A549 (cell line): ENCODE measurements at places on chromosomes 2 and 18. TPM values are rescaled to one million over a fixed set of nuclear protein-coding genes. Genes with fewer than 3 reads are reported as not detected.

The CFAP221 gene
- polyA plus RNA-seq, result 0.16 to 0.30 TPM (median 0.24 TPM) in 3 replicates

- no peak for DNase-seq
Measured at GRCh38 chr2:159738509-159739390, 26.4 kb downstream of the MARCHF7 start.

GRCh38 chr2:128279009-128279408, 39.7 kb downstream of the HS6ST1 start:
- DNase-seq, result no peak

DNA sequence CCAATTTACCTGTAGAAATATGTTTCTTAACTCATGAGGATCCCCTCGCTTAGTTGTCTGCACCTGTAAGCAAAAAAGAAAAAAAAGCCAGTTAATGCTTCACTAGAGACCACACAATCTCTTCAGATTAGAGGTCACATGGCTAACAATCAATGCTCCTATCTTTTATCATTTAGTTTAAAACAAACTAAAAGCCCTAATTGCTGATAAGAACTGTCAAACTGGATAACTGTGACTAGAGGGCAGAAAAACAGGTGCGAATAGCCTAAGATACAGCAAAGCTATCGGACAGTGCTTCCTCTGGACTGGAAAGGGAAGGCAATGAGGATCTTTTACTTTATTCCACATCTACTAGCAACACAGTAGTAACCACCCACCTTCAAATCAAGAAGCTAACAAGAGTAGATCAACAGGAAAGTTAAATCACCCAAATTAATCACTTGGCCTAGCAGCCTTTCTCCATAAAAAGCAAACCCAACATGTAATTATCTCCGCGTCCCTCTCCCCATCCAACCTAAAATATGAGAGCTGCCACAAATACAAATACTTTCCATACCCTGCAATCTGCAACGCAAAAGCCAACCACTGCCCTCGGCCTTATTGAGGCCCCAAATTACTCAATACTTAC, 734 bp downstream of the SLC25A12 start:
- no peak for DNase-seq

DNA sequence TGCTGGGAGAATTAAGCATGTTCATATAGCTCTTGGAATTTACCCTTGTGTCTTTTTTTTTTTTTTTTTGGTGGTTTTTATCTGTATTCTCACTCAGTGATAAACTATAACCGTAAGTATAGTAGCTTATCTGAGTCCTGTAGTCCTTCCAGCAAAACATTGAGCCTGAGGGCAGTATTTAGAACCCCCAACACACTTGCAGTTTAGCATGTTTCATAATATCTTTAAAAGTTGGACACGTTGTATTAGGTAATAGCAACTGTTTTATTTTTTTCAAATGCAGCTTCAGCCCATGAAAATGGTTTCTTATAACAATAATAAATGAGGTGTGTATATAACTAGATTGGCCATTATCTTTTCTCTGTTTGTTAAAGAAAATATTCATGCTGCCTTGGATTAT, 603.5 kb upstream of the HS6ST1 start:
- no peak for DNase-seq

GRCh38 chr2:179850188-179850587, 11.2 kb downstream of the ZNF385B start:
- no peak for DNase-seq

DNA sequence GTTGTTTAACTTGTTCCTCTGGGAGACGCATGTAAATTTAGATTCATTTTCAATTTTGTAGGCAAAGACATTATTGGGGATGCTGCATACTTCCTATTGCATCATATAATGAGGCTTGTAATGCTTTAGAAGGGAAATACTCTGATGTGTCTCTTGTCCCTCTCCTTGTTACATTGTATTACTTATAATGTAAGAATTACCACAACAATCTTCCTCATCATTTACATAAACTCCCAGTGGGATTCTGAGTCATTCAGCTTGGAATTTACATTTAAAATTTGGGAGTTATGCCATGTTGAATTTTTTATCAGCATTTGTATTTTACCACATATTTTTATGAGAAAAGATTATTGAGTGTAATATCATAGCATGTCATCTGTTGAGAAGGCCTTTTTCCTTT, 963.4 kb upstream of the NRXN1 start:
- no peak for DNase-seq

- DNase-seq, result no peak
Measured at GRCh38 chr2:120857422-120857821, 121.8 kb downstream of the GLI2 start.
